AML-193 (cell line): ENCODE measurements at places on chromosomes 11 and 22.

DNA sequence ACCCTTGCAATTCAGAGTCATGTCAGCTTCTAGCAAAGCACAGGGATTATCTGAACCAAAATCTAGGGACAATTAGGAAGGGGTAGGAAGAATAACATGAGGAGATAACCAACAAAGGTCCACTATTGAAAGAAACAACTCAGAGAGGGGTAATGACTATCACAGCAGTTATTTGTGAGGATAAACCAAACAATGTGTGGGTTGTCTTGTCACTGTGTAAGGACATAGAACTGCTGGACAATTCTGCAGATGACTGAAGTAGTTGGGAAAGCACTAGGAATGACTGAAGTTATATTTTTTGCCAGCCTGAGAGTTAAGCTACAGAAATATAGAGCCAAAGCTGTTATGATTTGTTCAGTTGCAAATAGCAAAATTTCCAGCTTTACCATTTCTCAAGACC, 858.4 kb upstream of the CCDC90B start:
- no peak for DNase-seq

DNA sequence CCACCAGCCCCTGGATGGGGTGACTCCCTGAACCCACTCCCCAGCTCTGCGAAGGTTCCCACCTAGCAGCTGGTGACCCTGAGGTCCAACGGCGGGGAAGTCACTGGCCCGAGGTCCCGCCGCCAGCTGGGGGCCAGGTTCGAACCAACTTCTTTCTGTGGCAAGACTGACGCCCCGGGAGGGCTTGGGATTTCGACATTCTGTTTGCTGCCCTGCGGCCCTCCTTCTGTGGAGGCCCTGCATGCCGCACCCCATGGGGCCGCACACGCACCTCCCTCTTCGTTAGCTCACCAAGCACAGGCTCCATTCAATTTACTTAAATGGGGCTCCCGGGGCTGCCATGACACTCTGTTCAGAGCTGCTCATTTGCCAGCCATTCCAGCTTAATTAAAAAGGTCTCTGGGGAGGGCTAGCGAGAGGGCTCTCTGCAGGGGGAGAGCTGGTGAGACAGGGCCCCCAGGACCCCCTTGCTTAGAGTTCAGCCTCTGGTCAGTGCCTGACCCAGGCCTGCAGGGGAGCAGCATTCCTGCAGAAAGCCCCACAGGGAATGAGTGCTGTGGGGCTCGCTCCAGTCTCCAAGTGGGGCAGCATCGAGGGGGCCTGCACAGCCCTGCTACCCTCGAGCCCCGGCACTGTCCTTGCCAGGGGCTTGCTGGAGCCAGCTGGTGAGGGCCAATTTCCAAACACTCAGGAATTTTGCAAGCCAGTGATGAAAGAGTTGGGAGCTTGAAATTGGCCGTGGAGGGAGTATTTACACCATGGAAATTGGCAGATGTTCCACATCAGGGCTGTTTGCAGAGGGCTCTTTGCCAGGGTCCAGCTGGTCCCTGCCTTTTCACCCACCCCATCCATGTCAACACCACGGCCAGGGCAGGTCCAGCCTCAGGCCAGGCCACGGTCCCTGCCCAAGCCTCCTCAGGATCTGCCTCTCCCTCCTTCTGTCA, 80.8 kb downstream of the CACNA1I start:
- no peak for DNase-seq

DNA sequence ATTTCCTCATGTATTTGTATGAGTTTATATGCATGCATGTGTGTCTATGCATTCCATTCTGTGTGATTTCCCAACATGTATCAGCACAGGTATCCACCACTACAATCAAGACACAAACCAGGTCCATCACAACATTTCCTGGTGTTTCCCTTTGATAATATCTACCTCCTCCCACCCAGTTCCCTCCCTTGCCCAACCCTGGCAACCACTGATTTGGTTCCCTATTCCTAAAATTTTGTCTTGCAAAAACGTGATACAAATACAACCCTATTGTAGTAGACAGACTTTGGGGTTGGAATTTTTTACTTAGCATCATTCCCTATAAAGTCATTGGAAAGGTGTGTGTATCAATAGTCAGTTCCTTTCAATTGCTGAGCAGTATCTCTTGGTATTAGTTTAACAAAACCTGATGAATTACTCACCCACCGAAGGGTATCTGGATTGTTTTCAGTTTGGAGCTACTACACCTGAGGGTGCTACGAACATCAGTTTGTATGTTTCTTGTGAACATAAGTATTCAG, 51.8 kb upstream of the IGLL5 start:
- DNase-seq = no peak

- DNase-seq = no peak
These were observed 85.0 kb downstream of the ATG16L2 start for GRCh38 chr11:72899238-72899637.

GRCh38 chr11:7167976-7168740, 79.4 kb downstream of the RBMXL2 start:
- DNase-seq = no peak

- no peak for DNase-seq
These were observed 69.5 kb downstream of the AMBRA1 start for GRCh38 chr11:46524201-46524770.

GRCh38 chr11:69931994-69932910, 113.0 kb upstream of the FGF3 start:
- DNase-seq = no peak

- peak; percentile 70 for DNase-seq
These were observed 64.8 kb downstream of the STIM1 start for GRCh38 chr11:3920148-3920852.

DNA sequence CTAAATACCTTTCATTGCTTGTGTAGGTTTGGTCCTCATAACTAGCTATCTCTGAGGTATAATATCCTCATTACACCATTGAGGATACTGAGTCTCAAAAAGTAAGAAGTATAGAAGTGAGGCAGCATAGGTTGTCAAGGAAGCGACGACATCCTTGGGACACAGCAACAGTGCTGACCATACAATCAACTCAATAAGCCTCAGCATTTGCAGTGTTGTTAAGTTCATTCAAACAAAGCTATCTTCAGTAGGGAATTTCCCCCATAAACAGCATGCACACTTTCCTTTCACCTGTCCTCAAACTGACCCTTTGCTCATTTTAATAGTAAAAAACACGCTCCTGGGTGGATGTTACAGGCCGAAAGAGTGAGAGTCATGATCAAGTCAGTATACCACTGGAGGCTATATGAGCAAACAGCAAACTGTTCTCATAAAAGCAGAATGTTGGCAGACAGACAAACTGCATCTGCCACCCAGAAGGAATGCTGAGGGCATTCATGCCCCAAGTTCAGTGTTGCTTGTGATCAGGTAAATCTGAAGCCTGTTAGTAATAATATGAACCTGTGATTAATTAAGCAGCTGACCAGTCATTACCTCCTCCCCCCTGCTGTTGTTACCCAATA, 756.2 kb upstream of the TENM4 start:
- no peak for DNase-seq

- no peak for DNase-seq
These were observed 7.0 kb downstream of the CD81 start for GRCh38 chr11:2383852-2384804.

GRCh38 chr11:70027451-70027850, 50.7 kb upstream of the ANO1 start:
- no peak for DNase-seq

DNA sequence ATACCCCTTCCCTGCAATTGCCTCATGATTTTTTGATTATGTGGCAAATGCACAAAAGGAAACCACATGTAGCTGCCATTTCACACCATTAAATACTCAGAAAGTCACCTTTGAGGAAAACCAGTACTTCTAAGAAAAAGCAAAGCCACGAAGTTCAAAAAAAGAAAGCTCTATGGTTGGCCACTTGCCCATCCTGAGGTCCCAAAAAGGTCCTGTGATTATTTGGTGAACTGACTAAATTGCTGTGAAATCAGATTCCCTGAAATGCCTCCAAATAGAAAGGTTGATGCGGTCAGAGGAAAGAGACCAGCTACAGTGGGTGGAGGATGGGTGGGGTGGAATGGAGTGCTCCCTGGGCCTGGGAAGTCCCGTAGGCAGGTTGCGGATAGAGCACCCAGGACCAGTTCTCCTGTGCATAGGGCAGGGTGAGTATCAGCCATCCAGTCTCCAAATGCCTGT, 26.9 kb downstream of the MRPL16 start:
- DNase-seq = no peak

DNA sequence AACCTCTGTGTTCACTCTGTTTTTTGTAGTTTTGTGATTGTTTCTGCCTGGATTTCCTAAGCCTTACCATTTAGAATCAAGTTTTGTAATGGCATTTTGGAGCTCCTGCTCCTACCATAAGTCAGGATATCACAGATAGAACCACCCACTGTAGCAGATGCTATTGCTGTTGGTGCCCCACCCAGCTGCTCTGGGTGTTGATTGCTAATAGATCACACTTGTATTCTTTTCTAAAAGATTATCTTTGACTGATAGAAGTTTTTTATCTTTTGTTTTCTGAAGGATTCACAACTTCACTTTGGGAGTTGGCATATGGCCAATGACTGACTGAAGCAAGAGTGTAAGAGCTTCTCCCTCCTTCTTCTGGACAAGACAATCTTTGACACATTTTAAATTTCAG, 76.0 kb downstream of the EHF start:
- no peak for DNase-seq

DNA sequence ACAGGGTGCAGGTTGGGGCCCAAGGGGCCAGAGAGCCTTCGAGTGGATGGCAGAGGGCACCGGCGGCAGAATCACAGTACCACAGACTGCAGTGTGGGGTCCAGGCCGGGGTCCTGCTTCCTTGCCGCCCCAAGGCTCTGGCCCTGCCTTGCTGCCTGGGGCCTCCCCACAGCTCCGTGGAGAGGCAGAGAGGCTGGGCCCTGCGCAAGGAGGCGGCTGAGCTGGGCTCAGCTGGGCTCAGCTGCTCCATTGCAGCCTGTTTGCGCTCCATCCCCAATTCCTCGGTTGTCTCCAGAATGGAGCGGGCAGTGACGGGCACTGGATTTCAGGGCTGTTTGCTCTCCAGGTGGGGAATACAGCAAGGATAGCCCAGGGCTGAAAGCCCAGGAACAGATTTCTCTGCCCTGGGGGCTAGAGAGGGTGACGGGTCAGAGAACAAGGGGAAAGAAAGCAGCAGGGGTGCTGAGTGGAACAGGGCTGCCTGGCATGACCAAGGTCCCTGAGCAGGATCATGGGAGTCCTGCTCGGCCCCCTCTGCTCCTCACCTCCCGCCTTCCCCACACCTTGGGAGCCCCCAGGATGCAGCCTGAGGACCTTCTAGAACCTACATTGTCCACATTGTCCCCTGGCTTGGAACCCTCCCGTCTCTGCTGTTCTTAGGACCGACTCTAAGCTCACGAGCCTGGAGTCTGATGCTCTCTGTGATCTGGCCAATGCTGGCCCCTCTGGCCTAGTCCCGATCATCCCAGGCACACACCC, 18.9 kb downstream of the MRGPRG start:
- DNase-seq = no peak

DNA sequence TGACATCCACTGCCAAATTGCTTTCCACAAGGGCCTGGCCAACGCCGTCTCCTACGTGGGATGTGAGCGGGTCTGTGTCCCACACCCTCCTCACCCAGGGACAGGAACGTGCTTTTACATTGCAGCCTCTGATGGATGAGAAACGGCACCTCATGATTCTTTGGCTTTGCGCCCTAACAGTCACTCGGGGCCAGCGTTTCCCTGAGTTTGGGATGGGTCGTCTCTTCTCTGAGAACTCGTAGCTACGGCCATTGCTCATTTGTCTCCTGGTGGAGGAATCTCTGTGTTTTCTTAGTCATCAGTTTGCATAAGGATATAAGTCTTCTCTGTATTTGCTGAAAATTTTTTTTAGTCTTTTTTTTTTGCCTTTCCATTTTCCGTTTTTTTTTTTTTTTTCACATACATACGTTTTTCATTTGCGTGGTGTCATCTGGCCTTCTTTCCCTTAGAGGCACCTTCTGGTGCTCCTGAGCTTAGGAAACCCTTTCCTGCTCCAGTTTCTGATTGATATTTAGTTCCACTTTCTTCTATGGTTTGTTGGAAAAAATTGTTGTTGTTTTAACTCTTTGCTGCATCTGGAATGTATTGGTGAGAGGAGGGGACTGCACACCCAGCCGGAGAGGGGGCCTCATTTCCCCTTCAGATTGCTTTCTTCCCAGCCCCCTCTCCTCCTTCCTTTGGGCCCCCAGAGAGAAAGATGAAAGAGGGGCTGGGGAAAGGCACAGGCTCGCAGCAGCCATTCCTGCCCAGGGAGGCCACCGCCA, 12.0 kb downstream of the TNNT3 start:
- DNase-seq = no peak

GRCh38 chr11:71432761-71433647, 15.2 kb downstream of the DHCR7 start:
- DNase-seq = no peak

GRCh38 chr11:45960387-45961095, 38.1 kb downstream of the LARGE2 start:
- peak; percentile 38 for DNase-seq

DNA sequence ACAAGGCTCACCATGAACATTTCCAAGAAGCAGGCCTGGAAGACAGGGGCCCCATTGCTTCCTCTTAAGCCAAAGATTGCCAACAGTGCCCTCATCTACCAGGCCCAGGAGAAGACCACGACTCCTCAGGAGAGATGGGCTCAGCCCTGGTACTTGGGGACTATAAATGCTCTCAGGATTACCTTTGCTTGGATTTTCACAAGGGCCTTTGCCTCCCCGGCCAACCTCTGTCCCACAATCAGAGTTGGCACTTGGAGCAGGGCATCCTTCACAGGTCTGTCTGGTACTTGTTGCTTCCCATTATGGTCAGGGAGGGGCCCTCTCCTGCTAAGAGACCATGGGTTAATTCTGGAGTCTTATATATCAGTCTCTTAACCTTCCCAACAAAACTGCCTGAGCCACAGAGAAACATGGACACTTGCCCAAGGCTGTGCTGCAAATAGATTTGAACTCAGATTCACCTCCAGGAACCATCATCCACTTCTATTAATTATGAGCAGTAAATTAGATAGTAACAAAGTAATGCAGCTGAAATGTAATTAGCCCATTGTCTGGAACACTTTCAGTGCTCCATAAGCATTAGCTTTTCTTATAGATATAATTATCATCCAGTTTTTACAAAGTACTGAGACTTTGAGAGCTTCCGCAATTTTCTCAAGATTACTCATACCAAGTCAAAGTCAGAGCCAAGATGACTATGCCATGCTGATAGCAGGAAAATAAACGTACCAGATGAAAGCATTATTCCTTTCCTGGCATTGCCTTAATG, 33.5 kb downstream of the POU2AF3 start:
- DNase-seq = no peak

- DNase-seq = no peak
These were observed 1.2 kb upstream of the MRGPRF start for GRCh38 chr11:69014084-69014851.

- DNase-seq = no peak
These were observed 51.6 kb upstream of the LINC01488 start for GRCh38 chr11:69429716-69430491.

DNA sequence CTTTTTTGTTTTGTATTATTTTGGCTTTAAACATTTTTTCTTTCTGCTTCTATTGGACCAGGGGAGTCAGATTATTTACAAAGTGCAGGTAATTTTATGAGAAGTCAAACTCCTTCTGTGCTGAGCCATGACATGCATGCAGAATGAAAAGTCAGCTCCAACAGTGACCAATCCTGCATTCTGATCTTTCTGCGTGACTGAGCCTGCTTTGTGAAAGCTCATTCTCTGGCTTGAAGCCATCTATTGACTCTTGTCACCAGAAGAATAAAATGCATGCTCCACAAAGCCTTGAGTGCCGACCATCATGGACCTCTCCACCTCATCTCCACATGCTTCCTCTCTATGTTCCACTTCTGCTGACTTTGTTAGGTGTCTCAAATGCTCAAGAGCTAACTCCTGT, 50.2 kb downstream of the MIAT start:
- DNase-seq = no peak

GRCh38 chr11:20623252-20623651, 23.8 kb downstream of the SLC6A5 start:
- peak; percentile 27 for DNase-seq
